ENCODE measurements at places on chromosomes 7 and 10.

DNA sequence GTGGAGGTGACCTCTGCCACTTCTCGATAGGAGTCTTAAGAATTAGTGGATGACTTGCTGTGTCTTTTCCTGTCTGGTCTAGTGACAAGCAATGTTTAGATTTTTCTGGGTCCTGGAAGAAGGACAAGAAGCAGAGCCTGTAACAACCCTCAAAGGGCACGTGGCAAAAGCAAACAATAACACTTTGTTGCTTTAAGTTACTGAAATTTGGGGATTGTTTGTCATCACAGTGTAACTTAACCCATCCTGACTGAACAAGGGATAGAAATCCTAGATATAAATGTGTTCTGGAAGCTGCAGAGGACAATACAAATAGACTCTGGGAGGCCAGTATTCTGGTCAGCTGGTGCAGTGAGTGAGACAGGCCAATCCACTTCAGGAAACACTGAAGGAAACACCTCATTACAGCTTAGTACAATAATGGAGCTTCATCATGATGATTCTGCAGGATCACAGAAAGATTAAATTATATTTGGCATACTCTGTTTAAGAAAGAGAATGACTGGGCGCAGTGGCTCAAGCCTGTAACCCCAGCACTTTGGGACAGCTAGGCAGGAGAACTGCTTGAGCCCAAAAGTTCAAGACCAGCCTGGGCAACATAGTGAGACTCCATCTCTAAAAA lies 23.3 kb downstream of the ENKUR start:
- no peak for DNase-seq

GRCh38 chr7:87028636-87029035 lies 30.8 kb downstream of the ELAPOR2 start:
- DNase-seq = no peak

DNA sequence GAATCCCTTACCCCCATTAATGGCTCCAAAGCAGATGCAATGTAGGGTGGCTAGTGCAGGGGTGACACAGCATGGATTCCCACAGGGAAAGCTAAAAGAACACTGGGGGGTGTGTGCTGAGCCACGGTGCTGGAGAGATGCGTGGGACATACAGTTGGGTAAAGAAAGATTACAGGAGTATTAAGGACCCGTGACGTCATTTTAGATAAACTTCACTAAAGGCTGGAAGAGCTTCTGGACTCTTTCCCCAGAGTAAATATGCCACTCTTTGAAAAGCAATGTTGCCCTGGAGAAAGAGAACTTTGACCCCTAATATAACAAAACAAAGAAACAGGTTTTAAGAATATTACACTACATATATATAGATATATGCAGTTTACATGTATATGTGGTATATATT lies 481.5 kb upstream of the VSTM2A start:
- no peak for DNase-seq

DNA sequence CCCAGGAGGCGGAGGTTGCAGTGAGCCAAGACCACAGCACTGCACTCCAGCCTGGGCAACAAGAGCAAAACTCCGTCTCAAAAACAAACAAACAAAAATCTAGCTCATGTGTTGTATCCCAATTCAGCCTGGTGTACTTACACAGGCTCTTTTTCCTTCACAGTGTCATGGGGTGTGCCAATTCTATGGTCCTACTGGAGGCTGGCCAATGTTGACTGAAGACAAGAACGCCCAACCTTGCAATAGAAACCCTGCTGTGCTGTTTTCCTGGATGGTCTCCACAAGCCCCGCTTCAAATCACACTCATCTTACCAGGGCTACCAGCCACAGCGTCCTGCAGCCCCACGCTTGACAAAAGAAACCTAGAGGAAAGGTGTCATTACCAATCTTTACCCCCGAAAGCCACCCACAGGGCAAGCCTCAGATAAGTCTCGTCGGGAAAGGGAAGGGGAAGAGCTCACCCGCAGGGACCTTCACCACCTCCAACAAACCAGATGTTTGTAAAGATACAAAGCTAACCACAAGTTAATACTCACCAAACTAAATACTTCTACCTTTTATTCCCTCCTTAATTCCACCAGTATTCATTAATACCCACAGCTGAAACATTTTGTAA lies 64.8 kb downstream of the TNS3 start:
- DNase-seq = no peak

DNA sequence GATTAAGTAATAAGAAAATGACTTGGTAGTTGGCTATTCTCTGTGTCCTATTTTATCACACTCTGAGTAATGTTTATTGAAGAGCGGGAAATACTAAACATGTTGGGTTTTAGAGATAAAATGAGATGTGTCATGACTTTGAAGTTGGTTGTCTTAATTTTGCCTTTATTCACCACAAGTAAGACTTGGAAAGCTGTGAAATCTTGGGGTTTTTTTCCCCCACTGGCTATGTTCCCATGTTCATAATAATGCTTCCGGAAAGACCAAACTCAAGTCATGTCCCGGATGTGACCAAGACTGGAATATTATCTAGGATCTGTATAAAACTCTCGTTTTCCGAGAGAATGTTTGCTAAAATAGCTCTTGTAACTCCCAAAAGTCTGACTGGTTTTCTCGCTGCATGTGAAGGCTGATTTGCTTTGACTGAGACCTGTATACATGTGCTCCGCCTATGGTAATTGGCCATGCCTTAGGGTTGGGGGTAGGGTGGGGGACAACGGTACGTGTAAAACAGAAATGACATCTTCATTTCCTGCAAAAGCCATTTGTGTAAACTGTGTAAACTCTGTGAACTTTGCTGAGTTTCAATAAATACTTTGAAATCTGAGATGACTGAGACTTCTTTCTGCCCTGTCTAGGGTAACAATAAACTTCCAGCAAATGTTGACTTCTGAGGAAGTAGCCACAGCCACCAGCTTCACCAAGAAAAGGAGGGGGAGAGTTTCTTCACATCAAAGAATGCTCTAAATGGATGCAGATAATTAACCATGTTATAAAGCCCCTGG lies 169.6 kb downstream of the ZNF365 start:
- no peak for DNase-seq

DNA sequence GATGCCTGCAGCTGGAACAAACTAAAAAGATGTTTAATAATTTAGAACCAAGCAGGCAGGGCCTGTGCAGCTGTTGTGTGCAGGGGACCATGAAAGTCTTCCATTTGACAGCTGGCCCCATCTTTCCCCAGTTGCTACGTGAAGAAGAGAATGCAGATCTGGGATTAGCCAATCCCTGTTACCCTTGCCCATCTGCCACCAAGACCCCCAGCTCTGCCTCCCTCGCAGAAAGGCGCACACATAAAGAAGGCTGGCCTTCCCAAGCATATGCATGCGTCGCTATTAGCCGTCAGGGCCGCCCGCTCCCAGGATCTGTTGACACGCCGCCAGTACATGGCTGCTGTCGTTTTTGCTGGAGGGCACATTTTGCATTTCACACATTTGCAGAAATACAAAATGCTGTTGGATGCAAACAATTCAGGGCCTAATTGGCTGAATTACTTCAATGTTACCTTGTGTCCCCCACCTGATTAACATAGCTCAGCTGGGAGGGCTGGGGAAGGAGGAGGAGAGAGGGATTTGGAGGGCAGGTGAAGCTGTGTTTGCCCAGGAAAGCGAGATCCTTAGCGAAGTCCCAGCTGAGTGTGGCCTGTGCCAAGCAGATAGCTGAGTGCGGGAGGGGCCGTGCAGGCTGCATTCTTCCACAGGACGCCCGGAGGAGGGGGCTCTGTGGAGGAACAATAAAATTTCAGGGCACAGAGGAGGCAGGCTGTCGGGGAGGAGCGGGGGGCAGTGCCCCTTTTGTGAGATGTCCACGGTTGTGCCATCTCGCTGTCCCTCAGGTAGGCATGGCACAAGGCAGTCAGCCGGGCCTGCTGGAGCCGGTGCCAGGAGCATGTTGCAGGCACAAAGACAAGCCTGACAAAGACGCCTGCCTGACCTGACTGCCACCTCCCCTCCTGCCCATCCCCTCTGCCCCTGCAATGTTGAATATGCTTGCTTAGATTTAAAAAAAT lies 443.0 kb upstream of the MKI67 start:
- no peak for DNase-seq

- no peak for DNase-seq
Measured at GRCh38 chr10:15374156-15374555, 3.1 kb upstream of the FAM171A1 start.

DNA sequence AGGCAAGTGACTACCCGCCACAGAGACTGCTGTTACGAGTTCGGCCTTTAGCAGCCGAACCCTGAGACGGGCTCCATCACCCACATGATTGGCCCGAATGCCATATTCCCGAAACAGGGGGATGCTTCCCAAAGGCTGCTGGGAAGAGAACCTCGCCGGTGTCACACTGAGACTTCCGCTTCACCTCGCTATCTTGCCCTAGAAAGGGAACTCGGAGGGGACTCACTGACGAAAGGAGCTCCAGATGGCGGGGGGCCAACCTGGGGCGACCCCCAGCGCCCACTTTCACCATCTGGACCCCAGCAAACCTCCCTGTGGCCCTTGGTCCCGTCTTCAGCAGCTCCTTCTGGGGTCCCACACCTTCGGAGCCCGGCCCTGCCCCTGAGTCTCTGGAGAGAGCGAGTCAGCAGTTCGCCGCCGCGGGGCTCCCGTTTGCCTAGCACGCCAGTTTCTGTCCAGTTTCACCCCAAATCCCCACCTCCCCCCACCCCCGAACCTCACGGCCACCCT lies 529 bp downstream of the HPS1 start:
- DNase-seq = peak; percentile 41

DNA sequence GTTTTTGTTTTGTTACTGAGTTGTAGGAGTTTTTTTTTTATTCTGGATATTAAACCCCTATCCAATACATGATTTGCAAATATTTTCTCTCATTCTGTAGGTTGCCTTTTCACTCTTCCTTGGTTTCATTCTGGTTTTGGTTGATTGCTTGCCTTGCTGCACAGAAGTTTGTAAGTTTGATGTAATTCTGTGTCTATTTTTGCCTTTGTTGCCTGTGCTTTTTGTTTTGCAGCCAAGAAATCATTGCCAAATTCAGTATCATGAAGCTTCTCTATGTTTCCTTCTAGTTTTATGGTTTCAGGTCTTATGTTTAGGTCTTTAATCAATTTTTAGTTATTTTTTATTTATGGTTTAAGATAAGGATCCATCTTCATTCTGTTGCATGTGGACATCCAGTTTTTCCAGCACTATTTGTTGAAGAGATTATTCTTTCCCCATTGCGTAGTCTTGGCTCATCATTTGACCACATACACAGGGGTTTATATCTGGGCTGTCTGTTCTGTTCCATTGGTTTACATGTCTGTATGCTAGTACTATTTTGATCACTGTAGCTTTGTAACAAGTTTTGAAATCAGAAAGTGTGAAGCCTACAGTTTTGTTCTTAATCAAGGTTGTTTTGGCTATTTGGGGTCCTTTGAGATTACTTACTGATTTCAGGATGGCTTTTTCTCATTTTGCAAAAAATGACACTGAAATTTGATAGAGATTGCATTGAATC lies 26.4 kb downstream of the BMPR1A start:
- no peak for DNase-seq

DNA sequence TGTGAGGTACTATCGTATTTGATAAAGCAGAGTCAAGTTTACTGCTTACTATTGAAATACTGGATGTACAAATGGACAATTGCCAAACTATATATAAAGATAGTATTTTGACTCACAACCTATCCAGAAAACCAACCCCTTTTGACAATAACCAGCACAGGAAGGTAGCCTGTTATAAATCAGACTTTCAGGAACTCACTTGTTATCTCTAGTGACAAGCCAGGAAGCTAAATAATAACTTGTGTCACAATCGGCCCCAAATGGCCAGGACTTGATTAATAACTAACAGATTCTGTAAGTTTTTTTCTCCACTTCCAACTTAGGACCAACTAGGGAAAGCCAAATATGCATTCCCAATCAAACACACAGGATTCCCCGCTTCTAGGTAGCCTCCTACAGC lies 38.8 kb upstream of the SLC35G1 start:
- no peak for DNase-seq

GRCh38 chr10:2979306-2979705 lies 88.0 kb upstream of the PFKP start:
- no peak for DNase-seq

DNA sequence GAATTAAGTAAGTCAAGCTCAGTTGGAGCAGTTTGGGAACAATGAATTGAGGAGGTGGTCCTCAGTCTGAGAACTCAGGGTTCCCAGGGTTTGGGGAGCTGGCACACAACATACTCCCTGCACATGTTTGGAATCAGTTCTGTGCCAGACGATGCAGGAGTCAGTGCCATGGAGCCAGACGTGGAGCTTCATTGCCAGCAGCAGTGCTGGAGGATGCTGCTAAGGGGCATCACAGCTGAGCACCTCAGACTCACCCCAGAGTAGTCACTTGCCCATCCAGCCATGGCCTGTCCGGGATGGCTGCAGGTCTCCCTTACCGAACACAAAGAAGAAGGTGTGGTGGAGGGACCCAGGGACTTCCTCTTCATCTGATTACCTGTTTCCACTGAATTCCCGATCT lies 7.9 kb downstream of the GIMAP5 start:
- DNase-seq = no peak

DNA sequence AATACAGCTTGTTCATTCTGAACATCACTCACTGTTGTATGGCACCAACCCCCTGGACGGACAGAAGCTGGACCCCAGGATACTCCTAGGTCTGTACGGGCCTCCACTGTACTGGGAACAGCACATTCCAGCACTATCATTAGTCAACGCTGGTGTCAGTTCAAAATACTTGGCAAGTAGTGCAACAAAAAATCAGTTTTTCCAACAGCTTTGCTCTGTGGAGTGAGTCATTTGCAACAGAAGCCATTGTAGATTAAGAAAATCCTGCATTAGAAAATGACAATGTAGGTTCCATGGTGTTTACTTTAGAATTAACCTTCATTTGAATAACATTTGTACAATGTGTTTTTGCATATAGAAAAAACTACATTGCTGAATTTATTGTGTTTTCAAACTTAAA lies 266.6 kb downstream of the HDAC9 start:
- no peak for DNase-seq

GRCh38 chr10:91758303-91759146 lies 39.7 kb upstream of the TNKS2 start:
- no peak for DNase-seq

DNA sequence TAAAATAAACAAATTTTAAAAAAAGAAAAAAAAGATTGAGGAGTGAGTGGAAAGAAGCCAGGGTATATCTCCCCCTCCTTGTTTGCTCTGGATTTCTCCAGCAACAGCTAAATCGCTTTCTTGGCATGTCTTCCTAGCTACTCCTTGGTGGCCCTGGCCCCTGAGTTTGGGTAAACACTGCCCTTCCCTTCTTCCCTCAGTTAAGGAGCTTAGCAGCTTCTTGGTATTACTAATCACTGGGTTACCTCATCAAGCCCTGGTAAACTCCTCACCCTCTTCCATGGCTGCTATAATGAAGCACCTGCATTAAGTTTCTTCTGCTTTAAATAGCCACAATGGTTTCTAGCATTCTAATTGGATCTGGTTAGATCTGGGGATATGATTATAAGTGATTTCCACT lies 269.8 kb downstream of the FZD1 start:
- DNase-seq = no peak

Data from activated CD4-positive, alpha-beta T cell treated with anti-CD3 and anti-CD28 coated beads for 4 hours (primary cell).